Lower lobe of right lung (tissue), 2 donors: ENCODE measurements at places on chromosomes 16 and 17. TPM values are rescaled to one million over a fixed set of nuclear protein-coding genes. Genes with fewer than 3 reads are reported as not detected.

- H3K36me3 ChIP-seq = no peaks in the 10 kb centered on the region
- no peak overlapping the region for H3K4me3 ChIP-seq
- H3K27me3 ChIP-seq = peaks cover 6% of the 10 kb centered on the region
Observed at GRCh38 chr16:85998868-85999729, 100.1 kb downstream of the IRF8 start.

- no peak overlapping the region for H3K27ac ChIP-seq
- H3K4me3 ChIP-seq = no peak overlapping the region
- H3K36me3 ChIP-seq = no peaks in the 10 kb centered on the region
- no peaks in the 10 kb centered on the region for H3K4me1 ChIP-seq
Observed at GRCh38 chr16:11526655-11527350, 59.9 kb downstream of the LITAF start.

- H3K4me1 ChIP-seq = no peaks in the 10 kb centered on the region
- no peaks in the 10 kb centered on the region for H3K27me3 ChIP-seq
- H3K4me3 ChIP-seq = no peak overlapping the region
- no peak overlapping the region for H3K27ac ChIP-seq
- H3K36me3 ChIP-seq = peaks cover 19% of the 10 kb centered on the region
Observed at GRCh38 chr17:63267846-63268245, 178.3 kb downstream of the CYB561 start.

- no peak for DNase-seq
- H3K36me3 ChIP-seq = no peaks in the 10 kb centered on the region
- H3K4me1 ChIP-seq = peaks cover 18% of the 10 kb centered on the region
Observed at GRCh38 chr17:65231662-65232335, 94.6 kb downstream of the RGS9 start.

Gene NDRG4
- total RNA-seq = 47.9 TPM
